ENCODE measurements at places on chromosomes 1 and 21.
A peak's percentile ranks its signal among the peaks of the same experiment; 100 is the strongest.

DNA sequence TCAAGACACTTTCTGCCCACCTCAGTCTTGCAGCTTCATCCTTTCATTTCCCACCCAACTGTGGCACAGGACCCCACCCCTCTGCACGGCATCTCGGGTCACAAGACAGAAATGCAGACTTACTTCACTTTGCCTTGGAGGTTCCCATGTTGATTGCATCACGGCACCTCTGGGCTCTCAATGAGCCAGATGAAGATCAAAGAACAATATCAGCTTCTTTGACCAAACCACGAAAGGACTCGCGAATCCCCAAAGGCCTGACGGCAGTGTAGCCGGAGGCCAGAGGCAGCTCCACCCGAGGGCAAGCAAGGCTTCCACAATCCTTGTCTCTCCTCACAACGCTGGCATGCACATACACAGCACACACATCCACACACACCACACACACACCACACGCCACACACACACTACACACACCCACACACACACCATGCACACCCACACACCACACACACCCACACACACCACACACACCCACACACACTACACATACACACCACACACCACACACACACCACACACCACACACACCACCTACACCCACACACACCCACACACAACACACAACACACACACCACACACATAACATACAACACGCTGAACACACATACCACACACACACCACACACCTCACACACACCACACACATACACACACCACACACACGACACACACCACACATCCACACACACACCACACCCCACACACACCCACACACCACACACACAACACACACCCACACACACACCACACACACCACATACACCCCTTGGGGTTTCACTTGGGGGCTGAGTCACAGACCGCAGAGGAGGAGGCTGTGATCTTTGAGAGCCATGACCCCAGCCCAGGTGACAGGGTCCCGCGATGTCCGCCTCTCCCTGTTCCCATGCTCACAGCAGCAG is 35.8 kb downstream of the UBASH3A start:
- peak; percentile 47 for DNase-seq

DNA sequence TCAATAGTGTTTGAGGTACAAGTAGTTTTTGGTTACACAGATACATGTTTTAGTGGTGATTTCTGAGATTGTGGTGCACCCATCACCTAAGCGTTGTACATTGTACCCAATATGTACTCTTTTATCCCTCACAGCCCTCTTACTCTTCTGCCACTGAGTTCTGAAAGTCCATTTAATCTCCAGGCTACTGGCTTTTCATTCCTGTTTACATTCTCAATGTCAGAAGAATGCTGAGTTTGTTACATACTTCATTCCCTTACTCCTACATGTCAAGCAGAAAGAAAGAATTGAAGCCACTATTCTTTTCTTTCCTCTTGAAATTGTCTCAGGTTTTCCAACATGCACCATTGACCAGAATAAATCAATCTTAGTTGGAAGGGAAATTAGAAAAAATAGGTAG is 1565.9 kb downstream of the PLA2G4A start:
- no peak for DNase-seq

- no peak for DNase-seq
Measured at GRCh38 chr1:107786203-107786845, 178.7 kb downstream of the VAV3 start.

- DNase-seq: no peak
Measured at GRCh38 chr1:184854496-184855140, 100.0 kb upstream of the EDEM3 start.

Measured in stimulated activated CD4-positive, alpha-beta T cell treated with anti-CD3 and anti-CD28 coated beads, Interleukin-2, amount 100 ng/mL, for 4 hours (primary cell).